ENCODE measurements at places on chromosomes 7 and 10.

GRCh38 chr10:29276251-29276850, 12.5 kb upstream of the LYZL1 start:
- no peak for DNase-seq

DNA sequence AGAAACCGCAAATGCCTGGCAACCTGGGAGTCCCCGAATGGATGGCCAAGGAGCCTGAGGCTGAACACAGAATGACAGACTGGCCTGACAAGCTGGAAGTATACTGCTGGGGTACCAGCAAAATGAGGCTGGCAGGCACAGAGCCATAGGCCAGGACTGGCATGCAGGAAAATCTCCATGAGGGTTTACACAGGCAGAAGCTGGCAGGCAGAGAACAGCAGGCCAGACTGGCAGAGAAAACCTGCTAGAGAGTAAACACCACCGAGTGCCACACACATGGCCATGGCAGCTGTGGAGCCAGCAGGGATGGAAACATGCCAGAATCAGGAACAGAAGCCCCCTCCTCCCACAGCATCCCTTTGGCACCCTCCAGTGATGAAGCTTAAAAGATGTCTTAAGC, 63.4 kb downstream of the CRPPA start:
- DNase-seq = no peak

DNA sequence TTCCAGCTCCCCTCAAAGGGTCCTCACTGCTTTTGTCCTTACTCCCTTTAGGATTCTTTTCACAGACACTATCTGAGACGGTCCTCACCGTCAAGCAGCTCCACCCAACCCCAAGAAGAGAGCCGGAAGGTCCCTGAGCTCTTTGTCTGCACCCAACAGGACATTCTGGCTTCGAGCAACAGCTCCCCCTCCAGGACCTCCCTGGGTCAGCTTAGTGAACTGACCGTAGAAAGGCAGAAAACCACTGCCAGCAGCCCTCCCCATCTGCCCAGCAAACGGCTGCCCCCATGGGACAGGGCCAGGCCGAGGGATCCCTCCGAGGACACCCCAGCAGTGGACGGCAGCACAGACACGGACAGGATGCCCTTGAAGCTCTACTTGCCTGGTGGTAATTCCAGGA, 19.9 kb downstream of the MINDY4 start:
- no peak for DNase-seq

- no peak for DNase-seq
These were observed 103.7 kb downstream of the DNAJB6 start for GRCh38 chr7:157440346-157441022.

- DNase-seq = no peak
These were observed 316.6 kb downstream of the GFRA1 start for GRCh38 chr10:115956225-115957011.

GRCh38 chr7:148253629-148254028, 336.9 kb upstream of the C7orf33 start:
- DNase-seq = no peak

DNA sequence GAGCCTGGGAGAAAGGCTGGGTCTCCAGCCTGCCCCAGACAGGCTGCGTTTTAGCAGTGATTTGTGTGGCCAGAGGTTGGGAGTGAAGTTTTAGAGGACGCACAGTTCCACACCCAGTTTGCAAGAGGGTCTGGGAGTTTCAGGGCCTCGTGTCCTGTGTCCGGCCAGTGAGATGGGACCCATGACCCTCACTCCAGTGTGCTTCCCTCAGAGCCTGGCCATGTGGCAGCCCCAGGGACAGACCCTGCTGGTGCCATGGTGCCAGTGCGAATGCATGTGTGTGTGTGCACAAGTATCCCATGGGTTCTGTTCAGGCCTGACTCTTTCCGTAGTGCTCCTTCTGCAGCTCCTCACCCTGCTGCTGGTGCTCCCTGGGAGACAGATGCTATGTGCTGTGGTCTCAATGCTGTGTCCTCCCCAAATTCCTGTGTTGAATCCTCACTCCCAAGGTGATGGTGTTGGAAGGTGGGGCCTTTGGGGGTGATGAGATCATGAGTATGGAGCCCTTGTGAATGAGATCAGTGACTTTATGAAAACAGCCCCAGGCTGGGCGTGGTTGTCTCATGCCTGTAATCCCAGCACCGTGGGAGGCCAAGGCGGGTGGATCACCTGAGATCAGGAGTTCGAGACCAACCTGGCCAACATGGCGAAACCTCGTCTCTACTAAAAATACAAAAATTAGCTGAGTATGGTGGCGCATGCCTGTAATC, 16.5 kb downstream of the ECHDC3 start:
- no peak for DNase-seq

GRCh38 chr7:77235276-77235675, 35.7 kb upstream of the FGL2 start:
- DNase-seq = no peak

GRCh38 chr10:13270877-13271551, 28.9 kb downstream of the PHYH start:
- DNase-seq = no peak

- DNase-seq = no peak
These were observed 6.5 kb upstream of the SNX10 start for GRCh38 chr7:26284995-26285632.

DNA sequence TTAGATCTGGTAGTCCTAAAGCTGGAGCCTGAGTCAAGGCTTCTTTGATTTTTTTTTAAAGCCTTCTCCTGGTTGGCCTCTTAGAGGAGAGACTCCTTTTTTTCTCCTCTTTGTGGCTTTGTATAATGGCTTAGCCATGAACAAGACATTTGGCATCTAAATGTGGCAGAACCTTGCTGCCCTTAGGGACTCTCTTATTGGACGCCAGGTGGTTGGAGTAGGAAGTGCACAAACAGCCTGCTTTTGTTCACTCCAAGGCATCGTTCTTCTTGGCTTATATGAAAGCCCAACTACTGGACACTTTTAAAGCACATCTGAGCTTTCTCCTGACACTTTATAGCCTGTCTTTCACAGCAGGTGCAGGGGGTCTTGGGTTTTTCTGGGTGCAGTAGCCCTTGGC, 25.0 kb downstream of the ZPBP start:
- DNase-seq = no peak

Data from stimulated activated CD8-positive, alpha-beta memory T cell treated with anti-CD3 and anti-CD28 coated beads, Interleukin-15, amount 100 ng/mL, for 24 hours (primary cell).